ENCODE measurements at places on chromosomes 3 and 15.
A peak's percentile ranks its signal among the peaks of the same experiment; 100 is the strongest.

DNA sequence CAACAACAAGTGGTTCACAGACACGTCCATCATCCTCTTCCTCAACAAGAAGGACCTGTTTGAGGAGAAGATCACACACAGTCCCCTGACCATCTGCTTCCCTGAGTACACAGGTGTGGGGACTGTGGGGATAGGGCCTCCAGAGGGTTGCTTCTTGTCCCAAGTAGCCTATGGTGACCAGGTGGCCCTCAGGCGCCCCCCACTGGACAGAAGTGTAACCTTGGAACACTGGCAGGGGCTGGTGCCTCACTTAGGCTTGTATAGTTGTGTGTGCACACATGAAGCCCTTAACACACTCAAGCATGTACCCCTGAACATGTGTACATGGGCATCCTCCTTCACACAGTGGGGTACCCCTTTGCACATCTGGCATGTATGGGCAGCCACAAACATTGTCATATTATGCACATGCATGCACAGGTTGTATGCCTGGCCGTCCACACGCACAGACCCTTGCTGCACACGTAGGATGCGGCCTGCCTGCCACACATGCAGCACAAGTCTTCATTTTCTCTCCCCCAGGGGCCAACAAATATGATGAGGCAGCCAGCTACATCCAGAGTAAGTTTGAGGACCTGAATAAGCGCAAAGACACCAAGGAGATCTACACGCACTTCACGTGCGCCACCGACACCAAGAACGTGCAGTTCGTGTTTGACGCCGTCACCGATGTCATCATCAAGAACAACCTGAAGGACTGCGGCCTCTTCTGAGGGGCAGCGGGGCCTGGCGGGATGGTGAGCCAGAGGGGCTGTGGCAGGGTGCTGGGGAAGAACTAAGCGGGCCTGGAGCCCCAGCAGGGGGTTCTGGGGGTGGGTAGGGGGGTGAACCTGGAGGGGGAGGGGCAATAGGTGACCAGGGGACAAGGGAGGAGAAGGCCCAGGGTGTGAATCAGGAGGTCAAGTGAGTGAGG is 11.7 kb upstream of the SEMA3B start:
- no peak for DNase-seq

DNA sequence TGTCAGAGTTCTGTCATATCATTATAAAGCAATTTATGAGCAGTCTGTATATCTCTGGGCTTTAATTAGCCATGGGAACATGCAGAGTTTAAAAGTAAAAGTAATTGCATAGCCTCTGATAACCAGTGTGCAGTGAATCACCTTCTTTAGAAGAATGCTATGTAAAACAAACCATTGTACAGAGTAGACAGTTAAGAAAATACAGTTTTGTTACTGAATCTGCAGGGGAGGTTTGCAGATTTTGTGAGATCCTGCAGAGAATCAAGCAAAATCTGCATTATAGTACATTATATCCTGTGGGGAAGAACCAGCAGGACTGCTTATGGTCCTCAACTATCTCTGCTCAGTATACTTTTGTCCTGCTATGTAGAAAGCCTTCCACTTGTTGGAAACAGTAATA is 396.2 kb upstream of the NAALADL2 start:
- DNase-seq: no peak

DNA sequence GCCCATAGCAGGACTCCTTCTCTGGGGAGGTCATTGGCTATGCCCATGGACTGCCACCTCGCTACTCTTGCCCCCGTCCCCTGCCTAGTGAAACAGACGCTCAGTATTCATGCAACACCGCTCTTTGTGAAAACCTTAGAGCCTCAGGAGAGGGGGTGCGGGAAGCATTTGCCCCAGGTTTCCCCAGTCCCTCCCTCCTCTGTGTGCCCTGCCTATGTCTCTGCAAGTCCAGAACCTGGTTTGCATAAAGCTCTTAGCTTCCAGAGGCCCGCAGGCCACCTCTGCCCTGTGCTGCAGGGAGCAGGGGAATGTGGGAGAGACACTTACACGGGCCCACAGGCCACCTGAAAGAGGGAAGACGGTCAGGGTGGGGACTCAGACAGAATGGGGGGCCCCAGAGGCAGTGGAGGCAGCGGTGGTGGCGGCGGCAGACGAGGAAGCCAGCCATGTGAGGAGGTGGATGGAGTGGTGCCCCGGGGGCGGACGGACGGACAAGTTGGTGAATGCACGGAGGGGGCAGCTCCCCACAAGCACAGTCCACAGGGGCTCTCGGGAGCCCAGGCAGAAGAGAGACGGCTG is 33.8 kb upstream of the CTSH start:
- no peak for DNase-seq

GRCh38 chr15:49235446-49236124 is 65.5 kb downstream of the GALK2 start:
- DNase-seq: peak; percentile 21

- no peak for DNase-seq
Observed at GRCh38 chr3:146169891-146170290, 8.9 kb upstream of the PLOD2 start.

DNA sequence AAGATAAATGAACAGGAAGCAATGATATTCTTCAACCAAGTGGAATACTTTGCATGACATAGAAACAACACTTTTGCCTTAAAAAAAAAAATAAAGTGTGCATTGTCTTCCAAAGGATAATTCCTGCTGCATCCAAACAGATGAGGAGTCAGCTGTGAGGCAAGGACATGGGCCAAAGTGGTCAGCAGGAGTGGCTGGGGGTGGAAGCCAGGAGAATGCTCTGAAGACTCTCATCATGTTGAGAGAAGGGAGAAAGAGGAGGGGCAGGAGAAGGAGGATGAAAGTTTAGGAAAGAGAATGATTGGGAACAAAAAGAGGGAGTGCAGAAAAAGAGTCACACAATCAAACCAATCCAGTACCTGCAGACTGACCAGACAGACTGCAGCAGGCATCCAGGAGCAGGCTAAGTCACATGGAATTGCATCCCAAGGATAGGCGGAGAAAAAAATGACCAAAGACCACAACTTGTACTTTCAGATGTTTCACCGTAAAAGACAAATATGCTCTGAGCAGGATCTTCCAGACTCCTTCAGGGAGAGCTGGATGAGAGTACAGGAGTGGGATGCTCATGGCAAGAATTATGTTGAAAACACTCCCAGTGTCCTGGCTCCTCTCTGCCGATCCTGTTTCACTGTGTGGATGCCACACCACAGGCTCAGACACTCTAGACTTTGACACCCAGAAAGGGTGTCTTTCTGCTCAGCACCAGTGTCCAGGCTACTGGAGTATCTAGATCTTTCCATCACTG is 11.9 kb downstream of the ABI3BP start:
- no peak for DNase-seq

GRCh38 chr3:3629911-3630310 is 169.3 kb upstream of the LRRN1 start:
- peak; percentile 40 for DNase-seq

- no peak for DNase-seq
Observed at GRCh38 chr15:28919679-28920655, 34.2 kb downstream of the APBA2 start.

DNA sequence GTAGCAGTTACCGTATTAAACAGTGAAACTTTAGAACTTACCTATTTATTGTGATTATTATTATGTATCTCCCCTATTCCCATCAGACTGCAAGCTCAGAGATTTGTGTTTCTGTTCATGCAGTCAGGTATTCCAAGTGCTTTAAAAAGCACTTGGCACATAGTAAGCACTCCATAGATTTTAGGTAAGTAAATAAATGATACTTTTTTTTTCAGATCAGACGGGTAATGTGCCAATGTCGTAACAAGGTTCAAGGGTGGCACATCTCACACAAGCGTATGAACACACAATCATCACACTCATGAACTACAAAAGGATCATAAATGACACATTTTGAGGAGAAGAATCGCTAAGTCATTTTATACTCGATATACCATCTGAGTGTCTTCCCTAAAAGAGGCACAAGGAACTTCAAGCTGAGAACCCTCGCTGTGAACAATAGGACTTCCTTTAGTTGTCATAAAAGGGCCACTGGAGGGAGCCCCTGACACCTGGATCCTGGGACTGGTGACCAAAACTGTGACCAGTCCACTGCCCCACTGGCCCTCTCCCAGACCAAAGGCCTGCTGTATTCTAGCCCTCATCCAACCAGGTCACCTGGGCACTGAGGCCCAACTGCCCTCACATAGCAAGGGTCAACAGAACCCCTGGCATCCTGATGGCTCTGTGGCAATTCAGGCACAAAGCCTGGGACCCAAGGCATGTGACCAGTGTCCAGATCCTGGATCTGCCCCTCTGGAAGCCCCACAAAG is 32.1 kb downstream of the KIF9 start:
- peak; percentile 33 for DNase-seq

GRCh38 chr15:82297546-82297945 is 34.9 kb downstream of the SAXO2 start:
- no peak for DNase-seq

- DNase-seq: no peak
Observed at GRCh38 chr3:106588739-106589138, 719.9 kb upstream of the CBLB start.

DNA sequence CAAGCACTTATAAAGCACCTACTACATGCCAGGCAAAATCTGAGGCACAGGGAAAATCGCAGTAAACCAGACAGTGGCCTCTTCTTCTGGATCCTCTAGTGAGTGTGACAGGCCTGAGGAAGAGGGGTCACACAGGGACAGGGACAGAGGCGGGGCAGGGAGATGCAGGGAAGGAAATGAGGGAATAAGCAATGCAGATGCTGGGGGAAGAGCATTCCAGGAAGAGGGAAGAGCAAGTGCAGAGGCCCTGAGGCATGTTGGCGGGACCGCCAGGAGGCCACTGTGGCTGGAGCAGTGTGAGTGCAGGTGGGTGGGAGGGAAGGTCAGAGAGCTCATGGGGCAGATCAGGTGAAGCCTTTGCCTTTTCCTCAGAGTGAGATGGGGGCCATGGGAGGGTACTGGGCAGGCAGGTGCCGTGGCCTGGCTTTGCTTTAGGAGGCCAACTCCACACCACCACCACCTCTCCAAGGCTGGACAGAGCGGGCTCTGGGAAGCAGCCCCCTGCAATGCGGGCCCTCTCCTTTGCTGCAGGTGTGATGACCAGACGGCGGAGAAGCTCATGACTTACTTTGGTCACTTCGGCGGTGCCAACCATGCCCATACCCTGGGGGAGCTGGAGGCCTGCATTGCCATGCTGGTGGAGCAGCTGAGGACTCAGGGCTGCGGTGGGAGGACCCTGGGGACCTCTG is 26.8 kb upstream of the GP9 start:
- no peak for DNase-seq

GRCh38 chr15:66617137-66618090 is 51.6 kb upstream of the LCTL start:
- DNase-seq: peak; percentile 81

DNA sequence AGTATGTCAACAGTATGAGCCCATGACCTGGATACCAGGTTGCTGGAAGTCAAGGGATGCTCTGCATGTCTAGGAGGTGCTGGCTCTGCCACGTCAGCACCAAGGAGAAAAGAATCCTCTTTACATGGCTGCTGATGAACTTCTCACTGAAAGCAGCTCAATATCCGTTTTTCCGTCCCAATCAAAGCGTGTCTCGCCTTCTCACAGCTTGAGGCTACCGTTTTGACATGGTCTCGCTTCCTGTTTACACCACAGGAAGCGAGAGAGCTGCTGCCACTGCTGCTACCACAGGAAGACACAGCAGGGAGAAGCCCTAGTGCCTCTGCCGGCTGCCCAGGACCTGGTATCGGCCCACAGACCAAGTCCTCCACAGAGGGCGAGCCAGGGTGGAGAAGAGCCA is 27.3 kb downstream of the STARD5 start:
- peak; percentile 27 for DNase-seq

GRCh38 chr3:29370476-29371420 is 89.9 kb downstream of the RBMS3 start:
- DNase-seq: no peak

- DNase-seq: no peak
Observed at GRCh38 chr3:177441813-177442646, 244.7 kb upstream of the TBL1XR1 start.

DNA sequence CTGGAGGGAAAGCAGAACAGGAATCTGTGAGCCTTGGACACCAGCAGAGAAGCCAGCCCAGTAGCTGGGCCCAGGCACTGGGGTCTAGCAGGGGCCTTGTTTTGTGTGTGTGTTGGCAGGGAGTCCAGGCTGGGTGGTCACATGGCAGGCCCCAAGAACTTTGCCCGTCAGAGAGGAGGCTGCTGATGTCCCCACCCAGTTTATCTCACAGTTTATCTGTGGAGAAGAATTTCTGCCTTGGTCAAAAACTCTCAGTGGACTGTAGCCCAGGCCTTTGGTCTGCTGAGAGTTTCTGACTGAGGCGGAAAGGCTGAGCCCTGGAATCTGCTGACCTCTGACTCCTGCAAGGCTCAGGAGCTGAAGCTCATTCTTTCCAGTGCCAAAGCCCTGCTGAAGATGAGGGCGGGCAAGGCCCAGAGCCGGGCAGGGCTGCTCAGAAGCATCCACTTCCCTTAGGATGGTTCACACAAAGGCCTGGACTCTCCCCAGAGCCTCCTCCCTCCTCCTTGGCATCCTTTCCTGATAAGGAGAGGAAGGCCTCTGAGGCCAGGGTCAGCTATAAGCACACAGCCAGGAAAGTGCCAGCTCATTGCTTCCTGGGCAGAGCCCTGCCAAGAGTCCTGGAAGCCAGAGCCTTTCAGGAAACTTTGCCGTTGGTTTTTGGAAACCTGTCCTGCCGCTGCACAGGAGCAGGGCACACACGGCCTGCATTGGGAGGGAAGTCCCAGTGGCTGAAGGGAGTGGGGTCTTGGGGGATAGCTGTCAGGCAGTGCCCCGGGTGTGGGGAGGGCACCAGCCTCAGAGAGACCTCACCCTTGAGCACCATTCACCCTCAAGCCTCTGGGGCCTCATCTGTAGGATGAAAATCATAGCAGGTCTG is 37.2 kb upstream of the SLCO2A1 start:
- no peak for DNase-seq

DNA sequence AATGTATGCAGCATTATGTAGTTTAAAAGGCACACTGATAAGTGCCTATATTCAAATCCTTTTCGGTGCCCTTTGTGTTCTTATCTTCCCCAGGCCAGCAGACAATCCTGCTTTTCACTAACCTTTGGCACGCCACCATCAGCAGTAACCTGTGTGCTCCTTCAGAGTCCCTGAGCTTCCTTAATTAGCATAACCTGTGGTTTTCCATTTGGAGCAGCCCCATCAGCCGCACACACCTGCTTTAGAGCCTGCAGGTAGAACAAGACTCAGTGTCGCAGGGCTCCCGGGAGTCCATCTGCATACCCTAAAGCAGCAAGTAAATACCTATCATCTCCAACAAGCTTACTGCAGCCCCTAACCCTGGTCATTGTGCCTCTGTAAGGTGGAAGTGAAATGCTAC is 755.1 kb downstream of the ROBO2 start:
- no peak for DNase-seq

DNA sequence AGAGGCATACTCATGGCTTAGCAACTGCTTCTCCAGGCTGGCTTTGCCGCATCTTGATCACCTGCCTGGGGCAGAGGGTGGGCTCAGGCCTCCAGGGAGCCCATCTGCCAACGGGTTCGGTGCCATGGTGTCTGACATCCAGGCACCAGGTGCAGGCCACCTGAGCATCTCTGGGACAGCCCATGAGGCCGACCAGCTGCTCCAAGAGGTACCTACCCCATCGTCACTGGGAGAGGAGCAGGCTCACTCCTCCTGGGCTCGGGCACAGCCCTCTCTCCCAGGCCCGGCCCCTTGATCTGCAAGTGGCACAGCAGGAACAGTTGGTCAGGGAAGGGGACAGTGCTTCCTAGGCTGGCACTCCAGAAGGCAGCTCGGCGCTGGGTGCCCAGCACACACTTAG is 21.9 kb downstream of the TPRA1 start:
- DNase-seq: no peak

GRCh38 chr15:39248204-39248603 is 332.7 kb upstream of the THBS1 start:
- peak; percentile 74 for DNase-seq

All from urothelium cell line (cell line).